Activated CD8-positive, alpha-beta T cell treated with anti-CD3 and anti-CD28 coated beads, Interleukin-2, amount 10 ng/mL, durations not matched to agents 7 days and 5 days (primary cell): ENCODE measurements at places on chromosomes 4 and X. TPM values are rescaled to one million over a fixed set of nuclear protein-coding genes. Genes with fewer than 3 reads are reported as not detected.

- H3K27ac ChIP-seq = no peak overlapping the region
- no peaks in the 10 kb centered on the region for H3K27me3 ChIP-seq
- H3K4me3 ChIP-seq = no peak overlapping the region
- H3K36me3 ChIP-seq = no peaks in the 10 kb centered on the region
Observed at GRCh38 chr4:146522869-146523205, 1.1 kb upstream of the SLC10A7 start.

DNA sequence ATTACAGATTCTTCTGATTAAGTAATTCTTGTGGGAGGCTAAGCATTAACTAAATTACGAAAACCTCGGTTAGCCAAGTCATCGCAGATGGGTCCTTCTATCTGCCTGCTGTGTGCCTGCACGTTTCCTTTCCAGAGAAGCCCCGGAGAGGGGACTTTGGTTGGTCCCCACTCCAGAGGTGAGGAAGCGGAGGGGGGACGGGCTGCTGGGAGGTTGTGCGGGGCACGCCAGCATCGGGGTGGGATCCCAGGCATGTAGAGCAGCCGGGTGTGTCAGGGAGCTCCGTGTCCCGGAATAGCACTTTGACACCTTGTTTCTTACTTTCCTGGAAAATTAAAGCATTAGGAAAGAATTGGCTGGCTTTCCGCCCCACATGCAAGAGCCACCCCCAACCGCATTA lies 26.6 kb downstream of the PIGG start:
- no peak overlapping the region for H3K27ac ChIP-seq
- no peak for DNase-seq

DNA sequence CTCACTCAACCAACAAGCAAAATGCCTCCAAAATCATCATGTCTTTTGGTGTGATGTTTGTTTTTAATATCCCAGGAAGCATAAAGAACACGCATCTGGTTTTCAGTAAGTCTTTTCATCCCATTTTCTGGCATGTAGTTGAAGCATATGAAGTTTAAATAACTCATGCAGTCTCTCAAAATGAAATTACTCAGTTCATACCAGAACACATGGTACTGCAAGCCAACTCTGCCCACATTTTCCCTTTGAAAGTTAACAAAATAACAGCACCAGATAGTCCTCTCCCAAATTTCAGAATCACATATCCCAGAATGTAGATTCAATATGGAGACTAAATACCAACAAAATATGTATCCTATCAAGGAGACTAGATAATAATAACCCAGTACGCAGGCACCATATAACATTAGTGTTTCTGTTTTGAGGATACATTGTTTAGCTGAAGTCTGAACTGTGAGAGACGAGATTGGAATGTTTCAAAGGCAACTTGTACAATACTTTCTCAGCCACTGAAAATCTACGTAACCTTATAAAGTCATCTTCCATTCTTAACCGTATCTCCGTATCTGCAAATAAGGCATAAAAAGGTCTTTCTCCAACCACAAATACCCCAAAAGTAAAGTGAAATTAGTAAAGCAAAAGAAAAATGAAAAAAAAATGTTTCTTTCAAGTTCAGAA lies 23.1 kb downstream of the CORIN start:
- no peak for DNase-seq
- no peak overlapping the region for H3K27ac ChIP-seq
- no peak overlapping the region for H3K4me3 ChIP-seq
- H3K36me3 ChIP-seq = peaks cover 2% of the 10 kb centered on the region
- H3K27me3 ChIP-seq = peaks cover 38% of the 10 kb centered on the region

DNA sequence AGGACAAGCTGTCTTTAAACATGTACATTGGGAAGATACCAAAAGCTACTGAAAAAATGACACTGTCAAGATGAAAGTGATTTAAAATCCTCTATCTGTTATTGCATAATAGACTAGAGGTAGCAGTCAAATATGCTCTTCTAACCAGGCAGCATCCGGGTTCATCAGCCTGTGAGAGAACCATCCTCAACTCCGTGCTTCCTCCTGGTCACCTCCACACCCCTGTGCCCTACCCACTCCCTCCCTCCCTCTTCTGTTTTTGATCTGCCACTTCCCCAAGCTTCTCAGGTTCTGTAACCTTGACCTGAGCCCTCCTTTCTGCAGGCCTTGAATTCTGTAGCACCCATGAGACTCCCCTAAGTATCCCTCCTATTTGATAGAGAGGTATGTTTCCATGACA lies 5.9 kb downstream of the NOX1 start:
- H3K27me3 ChIP-seq = no peaks in the 10 kb centered on the region
- no peak overlapping the region for H3K27ac ChIP-seq
- no peak for DNase-seq
- H3K36me3 ChIP-seq = no peaks in the 10 kb centered on the region

DNA sequence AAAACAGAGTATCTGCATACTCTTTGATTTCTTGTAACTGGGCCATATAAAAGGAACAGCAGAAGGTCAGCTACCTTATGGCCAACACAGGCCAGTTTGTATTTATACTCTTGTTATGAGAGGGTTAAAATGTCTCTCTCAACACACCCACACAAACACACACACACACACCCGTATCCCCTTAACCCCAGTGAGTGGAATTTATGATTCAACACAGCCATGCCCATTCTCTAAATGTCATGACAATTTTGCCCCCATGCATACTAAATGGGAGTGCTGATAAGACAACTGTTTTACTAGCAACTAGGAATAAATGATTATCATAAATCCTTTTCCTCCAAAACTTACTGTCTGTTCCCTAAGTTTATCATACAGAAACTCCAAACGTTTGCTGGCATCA lies 22.1 kb upstream of the SCD5 start:
- H3K4me1 ChIP-seq = peaks cover 6% of the 10 kb centered on the region
- no peak overlapping the region for H3K27ac ChIP-seq
- H3K27me3 ChIP-seq = no peaks in the 10 kb centered on the region
- DNase-seq = no peak
- H3K4me3 ChIP-seq = no peak overlapping the region

- H3K36me3 ChIP-seq = no peaks in the 10 kb centered on the region
- H3K27me3 ChIP-seq = no peaks in the 10 kb centered on the region
- H3K4me1 ChIP-seq = no peaks in the 10 kb centered on the region
- H3K4me3 ChIP-seq = no peak overlapping the region
Observed at GRCh38 chrX:69424910-69425309, 79.2 kb upstream of the NALF2 start.

- H3K36me3 ChIP-seq = no peaks in the 10 kb centered on the region
- H3K27ac ChIP-seq = no peak overlapping the region
- H3K4me1 ChIP-seq = no peaks in the 10 kb centered on the region
- no peak overlapping the region for H3K4me3 ChIP-seq
- DNase-seq = no peak
- H3K27me3 ChIP-seq = no peaks in the 10 kb centered on the region
Observed at GRCh38 chrX:45873781-45874180, 671.4 kb downstream of the ZNF674 start.

DNA sequence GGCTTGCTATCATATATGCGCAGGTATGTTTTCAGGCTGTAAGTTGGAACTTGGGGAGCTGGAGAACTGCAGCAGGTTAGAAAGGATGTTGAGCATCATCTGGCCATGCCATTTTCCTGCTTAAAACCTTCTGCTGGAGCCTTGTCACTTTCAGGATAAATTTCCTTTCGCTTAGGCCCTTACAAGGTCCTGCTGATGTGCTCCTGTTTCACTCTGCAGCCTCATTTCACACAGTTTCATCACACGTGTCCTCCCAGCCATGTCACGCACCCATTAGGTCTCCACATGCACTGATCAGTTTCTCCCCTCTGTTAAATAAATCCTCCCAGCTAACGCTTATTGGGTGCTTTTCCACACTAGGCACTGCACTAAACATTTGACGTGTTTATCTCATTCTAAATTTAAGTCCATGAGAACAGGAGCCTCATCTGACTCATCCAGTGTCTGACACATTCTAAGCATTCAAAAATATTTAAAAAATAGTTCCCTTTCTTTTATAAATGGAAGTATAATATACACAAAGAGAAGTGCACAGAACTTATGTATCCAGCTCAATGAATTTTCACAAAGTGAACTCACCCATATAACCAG lies 14.5 kb downstream of the SOD3 start:
- H3K4me3 ChIP-seq = no peak overlapping the region
- H3K36me3 ChIP-seq = no peaks in the 10 kb centered on the region
- H3K27ac ChIP-seq = no peak overlapping the region
- DNase-seq = no peak
- no peaks in the 10 kb centered on the region for H3K27me3 ChIP-seq
- no peaks in the 10 kb centered on the region for H3K4me1 ChIP-seq

- H3K4me3 ChIP-seq = no peak overlapping the region
- H3K36me3 ChIP-seq = no peaks in the 10 kb centered on the region
- H3K27me3 ChIP-seq = no peaks in the 10 kb centered on the region
- DNase-seq = no peak
Observed at GRCh38 chr4:21554066-21554465, 394.5 kb downstream of the KCNIP4 start.

DNA sequence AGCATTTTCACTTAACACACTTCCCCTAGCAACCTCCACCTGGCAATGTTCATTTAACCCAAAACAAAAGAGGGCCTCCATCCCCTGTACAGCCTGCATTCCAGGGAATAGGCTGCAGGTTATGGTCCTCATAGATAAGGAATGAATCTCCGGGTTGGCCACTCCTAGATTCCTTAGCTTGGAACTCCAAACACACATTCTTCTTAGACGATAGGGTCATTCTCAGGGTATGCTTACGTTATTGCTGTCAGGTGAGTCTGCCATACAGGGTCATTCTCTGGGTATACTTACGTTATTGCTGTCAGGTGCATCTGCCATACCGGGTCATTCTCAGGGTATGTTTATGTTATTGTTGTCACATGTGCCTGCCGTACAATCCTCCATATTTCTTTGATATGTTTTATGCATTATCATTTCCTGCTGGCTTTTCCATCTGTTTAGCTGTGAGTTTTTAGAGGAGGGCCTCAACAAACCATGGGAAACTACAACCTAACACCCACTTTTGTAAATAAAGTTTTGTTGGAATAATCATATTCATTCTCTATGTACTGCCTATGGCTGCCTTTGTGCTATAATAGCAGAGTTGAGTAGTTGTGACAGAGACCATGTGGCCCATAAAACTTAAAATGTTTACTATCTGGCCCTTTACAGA lies 8.2 kb upstream of the AFF1 start:
- no peak overlapping the region for H3K4me3 ChIP-seq
- H3K36me3 ChIP-seq = no peaks in the 10 kb centered on the region
- DNase-seq = no peak
- H3K27ac ChIP-seq = no peak overlapping the region
- H3K27me3 ChIP-seq = no peaks in the 10 kb centered on the region
- H3K4me1 ChIP-seq = peaks cover 3% of the 10 kb centered on the region

- H3K36me3 ChIP-seq = no peaks in the 10 kb centered on the region
- no peak for DNase-seq
- H3K27ac ChIP-seq = no peak overlapping the region
- H3K4me3 ChIP-seq = no peak overlapping the region
Observed at GRCh38 chr4:147123146-147123545, 177.5 kb upstream of the TTC29 start.

DNA sequence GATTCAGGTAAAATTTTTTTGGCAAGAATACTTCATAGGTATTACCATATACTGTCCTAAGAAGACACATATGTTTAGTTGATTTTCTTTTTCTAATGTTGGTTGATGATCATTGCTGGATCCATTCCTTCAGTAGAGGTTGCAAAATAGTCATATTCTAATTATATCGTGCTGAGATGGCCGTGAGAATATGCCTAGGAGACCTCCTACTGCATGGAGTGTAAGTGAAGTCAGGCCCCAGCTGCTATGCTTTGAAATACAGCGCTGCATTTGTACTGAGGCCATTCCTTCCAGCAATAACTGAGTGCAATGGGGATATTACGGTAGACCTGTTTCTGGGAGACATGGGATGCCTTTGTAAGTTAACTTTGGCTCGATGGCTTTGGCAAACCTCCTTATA lies 6.7 kb upstream of the PLAC8 start:
- no peak overlapping the region for H3K4me3 ChIP-seq
- no peak overlapping the region for H3K27ac ChIP-seq
- H3K4me1 ChIP-seq = peaks cover 31% of the 10 kb centered on the region
- no peaks in the 10 kb centered on the region for H3K27me3 ChIP-seq
- no peak for DNase-seq
- peaks cover 15% of the 10 kb centered on the region for H3K36me3 ChIP-seq

GRCh38 chrX:13283512-13283911 lies 36.3 kb downstream of the ATXN3L start:
- H3K4me1 ChIP-seq = no peaks in the 10 kb centered on the region
- H3K27me3 ChIP-seq = no peaks in the 10 kb centered on the region
- H3K4me3 ChIP-seq = no peak overlapping the region
- no peaks in the 10 kb centered on the region for H3K36me3 ChIP-seq

- peaks cover 11% of the 10 kb centered on the region for H3K4me1 ChIP-seq
- H3K4me3 ChIP-seq = no peak overlapping the region
- no peak overlapping the region for H3K27ac ChIP-seq
- DNase-seq = no peak
- H3K27me3 ChIP-seq = no peaks in the 10 kb centered on the region
- no peaks in the 10 kb centered on the region for H3K36me3 ChIP-seq
Observed at GRCh38 chr4:142556570-142557238, 289.4 kb downstream of the INPP4B start.

- no peak overlapping the region for H3K27ac ChIP-seq
- no peaks in the 10 kb centered on the region for H3K27me3 ChIP-seq
- no peaks in the 10 kb centered on the region for H3K36me3 ChIP-seq
- no peaks in the 10 kb centered on the region for H3K4me1 ChIP-seq
Observed at GRCh38 chr4:100348473-100348872, 158.2 kb upstream of the DDIT4L start.

GATA1 gene
- not detected for total RNA-seq

C4orf54 gene
- total RNA-seq = not detected

MAGEA11 gene
- total RNA-seq = not detected

CTSO gene
- total RNA-seq = 2.3 TPM

RAB39B gene
- total RNA-seq = 7.5 TPM

CT47A1 gene
- not detected for total RNA-seq

FRG1 gene
- total RNA-seq = 55.3 TPM

FRG2 gene
- total RNA-seq = not detected

MSANTD1 gene
- 0.83 TPM for total RNA-seq

CCNB3 gene
- 0.21 TPM for total RNA-seq

RS1 gene
- total RNA-seq = not detected
